Activated CD4-positive, alpha-beta T cell treated with anti-CD3 and anti-CD28 coated beads, Interleukin-2, amount 50 U/mL, for 24 hours (primary cell): ENCODE measurements at places on chromosomes 2 and 18.

DNA sequence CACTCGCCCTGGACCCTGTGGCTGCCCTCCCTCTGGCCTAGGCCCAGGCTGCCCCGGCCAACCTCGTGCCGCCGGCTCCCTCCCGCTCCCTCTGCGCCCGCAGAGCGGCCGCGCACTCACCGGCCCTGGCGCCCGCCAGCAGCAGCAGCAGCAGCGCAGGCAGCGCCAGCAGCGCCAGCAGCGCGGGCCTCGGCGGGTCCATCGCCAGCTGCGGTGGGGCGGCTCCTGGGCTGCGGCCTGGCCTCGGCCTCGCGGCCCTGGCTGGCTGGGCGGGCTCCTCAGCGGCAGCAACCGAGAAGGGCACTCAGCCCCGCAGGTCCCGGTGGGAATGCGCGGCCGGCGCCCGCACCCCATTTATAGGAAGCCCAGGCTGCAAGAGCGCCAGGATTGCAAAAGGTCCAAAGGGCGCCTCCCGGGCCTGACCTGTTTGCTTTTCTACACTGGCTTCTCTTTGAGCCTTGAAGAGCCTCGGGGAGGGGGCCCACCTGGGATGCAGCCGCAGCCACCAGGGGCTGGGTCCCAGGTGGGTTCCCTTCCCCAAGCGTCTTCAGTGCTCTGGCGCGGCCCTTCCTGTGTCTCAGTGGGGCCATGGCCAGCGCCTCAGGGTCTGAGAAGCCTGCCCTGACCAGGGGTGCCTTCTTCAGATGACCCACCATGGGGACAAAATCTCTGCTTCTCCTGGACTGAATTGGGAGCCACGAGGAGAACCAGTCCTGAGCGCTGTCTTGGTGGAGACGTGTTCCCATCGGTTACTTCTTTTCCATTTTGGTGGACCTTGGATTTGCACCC is at the start of gene APOB:
Gene APOB (minus strand): TSS at position 330 of the 789 bp plus-strand sequence. CDS start 128 bp downstream, at position 202.
- no peak for DNase-seq

DNA sequence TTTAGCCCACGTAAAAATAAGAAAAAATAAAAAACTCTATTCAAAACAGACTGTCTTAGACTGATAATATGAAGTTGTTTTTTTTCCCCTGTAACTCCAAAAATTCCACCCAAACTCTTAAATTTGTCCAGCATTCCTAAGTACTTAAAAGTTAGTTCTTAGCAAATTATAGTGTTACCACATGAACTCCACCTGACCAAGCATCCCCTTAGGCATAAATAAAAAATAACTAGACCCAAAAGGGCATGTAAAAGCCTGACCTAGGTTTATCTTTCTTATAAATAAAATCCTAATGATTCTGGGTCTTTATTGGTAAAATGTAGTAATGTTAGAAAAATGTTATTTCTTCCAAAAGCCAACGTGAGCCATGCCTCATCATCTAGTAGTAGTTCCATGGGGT is 54.3 kb downstream of the TTC21B start:
- DNase-seq: no peak

GRCh38 chr2:33038799-33039198 is 92.0 kb downstream of the LTBP1 start:
- no peak for DNase-seq

DNA sequence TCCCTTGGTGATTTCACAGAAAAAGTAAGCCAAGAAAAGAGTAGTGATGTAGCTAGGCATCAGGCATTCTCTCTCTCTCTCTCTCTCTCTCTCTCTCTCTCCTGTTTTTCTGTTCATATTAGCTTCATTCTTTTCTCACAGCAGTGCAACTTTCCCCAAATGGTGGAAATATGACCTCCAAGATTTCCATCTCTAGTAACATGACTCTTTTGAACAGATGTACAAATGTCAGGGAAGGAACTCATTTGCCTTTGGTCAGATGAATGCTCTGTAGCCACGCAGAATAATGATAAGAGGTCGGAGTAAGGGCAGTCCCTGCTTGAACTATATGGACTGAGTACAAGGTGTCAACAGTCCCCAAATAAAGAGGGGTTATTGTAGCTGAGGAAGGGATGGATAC is 316.2 kb downstream of the GALNT13 start:
- DNase-seq: no peak

- DNase-seq: no peak
These were observed 344.8 kb downstream of the TGIF1 start for GRCh38 chr18:3794537-3795348.

GRCh38 chr18:46920653-46921052 is 3.3 kb downstream of the KATNAL2 start:
- DNase-seq: no peak

GRCh38 chr18:57029761-57030160 is 117.1 kb upstream of the BOD1L2 start:
- DNase-seq: no peak

GRCh38 chr18:13317801-13318200 is 99.2 kb downstream of the LDLRAD4 start:
- no peak for DNase-seq

GRCh38 chr2:10438688-10439087 is 9.4 kb downstream of the ODC1 start:
- no peak for DNase-seq

- no peak for DNase-seq
These were observed 3.5 kb downstream of the MAPK4 start for GRCh38 chr18:50563376-50563775.
